ENCODE measurements at places on chromosomes 4 and X. TPM values are rescaled to one million over a fixed set of nuclear protein-coding genes. Genes with fewer than 3 reads are reported as not detected.
A peak's percentile ranks its signal among the peaks of the same experiment; 100 is the strongest.

GRCh38 chr4:123640271-123640670, 243.7 kb downstream of the SPRY1 start:
- H3K4me1 ChIP-seq, result peaks cover 4% of the 10 kb centered on the region
- peaks cover 2% of the 10 kb centered on the region for H3K27me3 ChIP-seq
- no peak overlapping the region for H3K27ac ChIP-seq

HPGDS gene
- not detected for total RNA-seq

DNA sequence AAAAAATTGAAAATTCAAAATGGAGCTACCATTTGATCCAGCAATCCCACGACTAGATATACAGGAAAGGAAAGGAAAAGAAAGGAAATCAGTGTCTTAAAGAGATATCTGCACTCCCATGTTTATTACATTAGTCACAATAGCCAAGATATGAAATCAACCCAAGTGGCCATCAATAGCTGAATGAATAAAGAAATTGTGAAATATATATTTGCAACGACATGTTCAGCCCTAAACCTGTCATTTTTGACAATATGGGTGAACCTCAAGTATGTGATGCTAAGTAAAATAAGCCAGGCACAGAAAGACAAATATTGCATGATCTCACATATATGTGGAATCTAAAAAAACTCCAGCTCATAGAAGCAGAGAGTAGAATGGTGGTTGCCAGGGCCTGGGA, 155.1 kb downstream of the ANXA5 start:
- peaks cover 2% of the 10 kb centered on the region for H3K27me3 ChIP-seq
- H3K4me3 ChIP-seq, result no peak overlapping the region
- H3K4me1 ChIP-seq, result peaks cover 1% of the 10 kb centered on the region
- no peaks in the 10 kb centered on the region for H3K36me3 ChIP-seq
- H3K27ac ChIP-seq, result no peak overlapping the region

P2RY10 gene
- 39.3 TPM for total RNA-seq

- no peak for DNase-seq
- no peaks in the 10 kb centered on the region for H3K4me1 ChIP-seq
- H3K36me3 ChIP-seq, result no peaks in the 10 kb centered on the region
- H3K27me3 ChIP-seq, result peaks cover 7% of the 10 kb centered on the region
- no peak overlapping the region for H3K27ac ChIP-seq
These were observed 11.2 kb downstream of the IGFBP7 start for GRCh38 chr4:57098941-57099340.

QRFPR gene
- not detected for total RNA-seq

DNA sequence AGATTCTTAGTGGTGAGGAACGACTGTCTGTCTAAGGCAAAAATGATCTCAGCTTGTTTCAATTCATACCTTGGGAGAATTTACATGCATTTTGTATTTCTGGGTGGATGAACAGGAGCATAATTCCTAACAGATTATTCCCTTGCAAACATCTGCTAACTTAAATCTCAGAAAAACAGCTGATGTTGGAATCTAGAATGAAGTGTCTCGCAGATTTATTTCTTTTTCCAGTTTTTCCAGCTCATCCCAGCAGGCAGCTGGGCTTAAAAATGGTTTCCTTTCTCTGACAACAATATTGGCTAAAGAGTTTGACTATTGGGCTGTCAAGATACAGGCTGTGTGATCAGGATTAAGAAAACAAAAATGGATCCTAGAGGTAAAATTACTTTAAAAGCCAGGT, 1.1 kb downstream of the LNX1 start:
- no peaks in the 10 kb centered on the region for H3K36me3 ChIP-seq
- DNase-seq, result no peak
- H3K27me3 ChIP-seq, result peaks cover 32% of the 10 kb centered on the region
- H3K4me1 ChIP-seq, result peaks cover 4% of the 10 kb centered on the region
- H3K27ac ChIP-seq, result no peak overlapping the region

- peaks cover 19% of the 10 kb centered on the region for H3K4me1 ChIP-seq
- peak overlapping the region; percentile 88 for H3K4me3 ChIP-seq
- no peak overlapping the region for H3K27ac ChIP-seq
- peaks cover 4% of the 10 kb centered on the region for H3K36me3 ChIP-seq
- H3K27me3 ChIP-seq, result peaks cover 11% of the 10 kb centered on the region
These were observed 797 bp downstream of the PKD2 start for GRCh38 chr4:88008122-88008742.

GRCh38 chr4:188399834-188400233, 260.6 kb downstream of the TRIML1 start:
- no peak overlapping the region for H3K27ac ChIP-seq
- no peak overlapping the region for H3K4me3 ChIP-seq
- H3K36me3 ChIP-seq, result no peaks in the 10 kb centered on the region
- no peaks in the 10 kb centered on the region for H3K27me3 ChIP-seq
- DNase-seq, result no peak

UBL4A gene
- total RNA-seq, result 53.3 TPM

DNA sequence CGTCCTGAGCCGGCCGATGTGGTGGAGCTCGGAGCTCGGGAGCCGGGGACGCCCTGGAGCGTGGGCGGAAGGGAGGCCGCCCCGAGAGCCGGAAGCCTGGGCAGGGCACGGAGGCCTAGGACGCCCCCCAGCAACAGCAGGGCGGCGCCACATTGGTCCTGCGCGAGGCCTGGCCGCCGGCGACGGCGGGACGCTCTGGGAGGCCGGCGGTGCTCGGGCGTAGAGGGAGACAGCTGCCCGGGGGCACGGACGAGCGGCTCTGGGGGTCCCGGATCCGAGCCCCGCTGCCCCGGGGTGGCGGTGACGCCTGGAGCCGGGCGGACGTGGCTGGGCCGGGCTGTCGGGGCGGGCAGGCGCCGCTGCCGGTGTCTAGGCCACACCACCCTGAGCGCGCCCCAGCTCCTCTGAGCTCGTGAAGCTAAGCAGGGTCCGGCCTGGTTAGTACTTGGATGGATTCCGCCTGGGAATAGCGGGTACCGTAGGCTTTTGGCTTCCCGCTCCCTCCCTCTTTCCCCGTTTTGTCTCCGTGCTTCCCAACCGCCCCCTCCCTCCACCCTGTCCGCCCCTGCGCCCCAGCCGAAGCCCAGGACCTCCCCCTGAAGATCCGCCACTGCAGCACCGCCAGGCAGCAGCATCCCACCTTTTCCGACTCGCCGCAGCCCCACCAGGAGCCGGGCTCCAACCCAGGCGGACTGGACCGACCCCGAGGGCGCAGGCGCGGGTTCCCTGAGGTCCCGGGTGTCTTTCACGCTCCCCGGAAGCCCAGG, 12.1 kb downstream of the FRG2 start:
- H3K4me1 ChIP-seq, result peaks cover 22% of the 10 kb centered on the region
- peaks cover 64% of the 10 kb centered on the region for H3K27me3 ChIP-seq
- H3K36me3 ChIP-seq, result peaks cover 2% of the 10 kb centered on the region
- DNase-seq, result peak; percentile 22
- no peak overlapping the region for H3K27ac ChIP-seq
- no peak overlapping the region for H3K4me3 ChIP-seq

CACNA1F gene
- total RNA-seq, result 0.51 TPM

- no peak for DNase-seq
- no peaks in the 10 kb centered on the region for H3K27me3 ChIP-seq
- H3K27ac ChIP-seq, result peak overlapping the region; percentile 68
- peaks cover 2% of the 10 kb centered on the region for H3K36me3 ChIP-seq
- H3K4me3 ChIP-seq, result no peak overlapping the region
- H3K4me1 ChIP-seq, result peaks cover 41% of the 10 kb centered on the region
These were observed 71.6 kb downstream of the FAM114A1 start for GRCh38 chr4:38939165-38939564.

GRCh38 chr4:114021451-114021850, 42.0 kb upstream of the ARSJ start:
- peaks cover 7% of the 10 kb centered on the region for H3K4me1 ChIP-seq
- DNase-seq, result no peak
- no peaks in the 10 kb centered on the region for H3K27me3 ChIP-seq

- DNase-seq, result no peak
- H3K4me1 ChIP-seq, result no peaks in the 10 kb centered on the region
- H3K36me3 ChIP-seq, result no peaks in the 10 kb centered on the region
- H3K27ac ChIP-seq, result no peak overlapping the region
These were observed 640.6 kb downstream of the PCDH7 start for GRCh38 chr4:31360786-31361185.

SPP1 gene
- 0.45 TPM for total RNA-seq

PCGF3 gene
- 29.3 TPM for total RNA-seq

DNA sequence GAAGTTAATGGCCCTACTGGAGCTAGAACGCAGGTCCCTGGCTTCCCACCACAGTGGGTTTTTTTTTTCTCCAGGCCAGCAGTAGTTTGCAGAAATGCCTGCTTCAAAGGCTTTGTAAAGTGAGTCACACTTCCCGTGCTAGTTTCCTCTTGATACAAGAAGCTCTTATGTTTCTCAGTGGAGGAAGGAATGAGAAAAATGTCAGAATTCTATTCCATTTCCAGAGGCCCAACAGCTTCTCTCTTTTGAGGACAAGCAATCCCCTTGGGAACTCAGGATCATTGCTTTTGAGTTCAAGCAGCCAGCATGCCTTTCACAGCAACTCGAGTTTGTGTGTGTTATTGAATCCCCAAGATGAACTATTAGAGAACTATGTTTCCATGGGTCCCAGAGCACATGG, 134.3 kb downstream of the GUCY2F start:
- no peak overlapping the region for H3K27ac ChIP-seq
- DNase-seq, result no peak
- H3K36me3 ChIP-seq, result no peaks in the 10 kb centered on the region
- H3K4me3 ChIP-seq, result no peak overlapping the region

GRCh38 chrX:103464072-103464773, 55.1 kb downstream of the RAB40A start:
- peak overlapping the region; percentile 58 for H3K27ac ChIP-seq
- peak; percentile 27 for DNase-seq
- H3K4me3 ChIP-seq, result peak overlapping the region; percentile 83
- H3K27me3 ChIP-seq, result no peaks in the 10 kb centered on the region

GRCh38 chr4:43394976-43395375, 502.5 kb downstream of the GRXCR1 start:
- no peaks in the 10 kb centered on the region for H3K36me3 ChIP-seq
- H3K27ac ChIP-seq, result no peak overlapping the region
- H3K4me1 ChIP-seq, result no peaks in the 10 kb centered on the region
- H3K27me3 ChIP-seq, result no peaks in the 10 kb centered on the region
- no peak for DNase-seq

DNA sequence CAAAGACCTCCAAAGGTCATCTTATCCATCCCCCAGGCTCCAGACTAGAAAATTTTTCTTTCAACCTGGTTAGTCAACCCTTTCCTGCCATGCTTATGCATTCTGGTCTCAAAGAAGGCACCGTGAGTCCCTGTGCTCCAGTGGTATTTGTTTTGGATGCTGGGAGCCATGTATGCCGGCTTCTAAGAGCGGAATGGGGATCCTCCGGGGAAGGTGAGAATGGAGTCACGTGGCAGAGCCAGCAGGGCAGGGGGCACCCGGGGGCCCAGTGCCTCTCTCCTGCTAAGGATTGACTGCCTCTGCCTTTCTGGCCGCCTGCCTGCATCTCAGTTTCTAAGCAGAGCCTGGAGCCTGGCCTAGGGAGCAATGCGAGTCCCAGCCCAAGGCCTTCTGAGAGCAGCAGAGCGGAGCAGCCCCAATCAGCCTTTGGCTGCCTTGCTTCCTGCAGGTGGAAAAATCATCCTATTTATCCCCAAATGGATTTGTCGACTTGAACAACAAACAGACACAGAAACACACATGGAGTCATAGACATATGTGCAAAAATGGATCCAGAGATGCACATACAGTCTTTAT, 141.0 kb downstream of the PJA1 start:
- DNase-seq, result no peak
- H3K4me3 ChIP-seq, result no peak overlapping the region
- no peak overlapping the region for H3K27ac ChIP-seq
- no peaks in the 10 kb centered on the region for H3K36me3 ChIP-seq
- peaks cover 2% of the 10 kb centered on the region for H3K4me1 ChIP-seq

DNA sequence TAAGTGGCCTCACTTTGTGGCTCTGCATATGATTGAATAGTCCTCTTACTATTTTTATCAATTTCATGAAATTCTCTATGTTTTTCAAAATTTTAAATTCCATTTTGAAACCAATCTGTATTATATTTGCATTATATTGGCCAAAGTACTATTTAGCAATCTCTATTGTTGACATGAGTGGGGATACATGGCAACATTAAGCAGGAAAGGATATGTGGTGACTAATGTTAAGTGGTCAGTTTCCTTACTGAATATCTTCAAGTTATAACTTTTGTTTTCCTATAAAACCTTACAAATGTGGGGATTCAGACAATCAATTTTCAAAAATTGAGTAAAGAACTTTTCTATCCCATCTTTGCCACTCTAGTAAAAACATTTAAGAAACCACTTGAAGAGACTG, 10.2 kb downstream of the BBS7 start:
- no peak overlapping the region for H3K4me3 ChIP-seq

DNA sequence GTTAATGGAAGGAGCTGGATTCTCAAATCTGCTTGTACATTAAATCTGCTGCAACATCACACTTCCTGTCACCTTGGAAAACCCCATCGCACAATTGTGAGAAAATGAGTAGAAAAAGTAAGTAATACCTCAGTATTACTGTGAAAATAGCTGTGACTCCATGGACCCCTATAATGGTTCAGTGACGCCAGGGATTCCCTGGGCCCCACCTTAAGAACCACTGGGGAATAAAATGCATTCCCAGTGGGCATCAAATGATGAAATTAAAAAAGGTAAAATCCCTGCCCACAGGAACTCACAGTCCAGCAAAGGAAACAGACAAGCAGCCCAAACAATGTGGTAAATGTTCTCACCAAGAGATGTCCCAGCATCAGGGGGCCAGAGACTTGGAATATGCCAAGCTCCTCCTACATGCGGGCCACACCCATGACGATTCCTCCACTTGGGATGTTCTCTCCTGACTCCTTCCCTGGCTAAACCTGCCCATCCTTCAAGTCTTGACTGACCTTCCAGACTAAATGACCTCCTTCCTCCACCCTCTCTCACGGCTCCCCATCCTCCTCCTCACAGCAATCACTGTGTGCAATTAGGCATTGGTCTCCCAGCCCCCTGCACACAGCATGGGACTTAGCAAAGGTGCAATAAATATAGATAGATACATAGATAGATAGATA, 2.6 kb downstream of the EVC2 start:
- peaks cover 8% of the 10 kb centered on the region for H3K36me3 ChIP-seq
- H3K4me3 ChIP-seq, result no peak overlapping the region
- H3K27ac ChIP-seq, result peak overlapping the region; percentile 4
- H3K27me3 ChIP-seq, result peaks cover 31% of the 10 kb centered on the region
- DNase-seq, result no peak
- H3K4me1 ChIP-seq, result peaks cover 24% of the 10 kb centered on the region

TACR3 gene
- total RNA-seq, result not detected

GRCh38 chr4:140344621-140345020, 28.8 kb upstream of the SCOC start:
- DNase-seq, result no peak
- no peaks in the 10 kb centered on the region for H3K4me1 ChIP-seq
- no peaks in the 10 kb centered on the region for H3K36me3 ChIP-seq
- H3K4me3 ChIP-seq, result no peak overlapping the region
- H3K27me3 ChIP-seq, result peaks cover 21% of the 10 kb centered on the region
- no peak overlapping the region for H3K27ac ChIP-seq

RHOXF2B gene
- not detected for total RNA-seq

All from activated CD4-positive, alpha-beta memory T cell treated with anti-CD3 and anti-CD28 coated beads for 36 hours (primary cell).